ENCODE measurements at places on chromosomes 6 and 20.

DNA sequence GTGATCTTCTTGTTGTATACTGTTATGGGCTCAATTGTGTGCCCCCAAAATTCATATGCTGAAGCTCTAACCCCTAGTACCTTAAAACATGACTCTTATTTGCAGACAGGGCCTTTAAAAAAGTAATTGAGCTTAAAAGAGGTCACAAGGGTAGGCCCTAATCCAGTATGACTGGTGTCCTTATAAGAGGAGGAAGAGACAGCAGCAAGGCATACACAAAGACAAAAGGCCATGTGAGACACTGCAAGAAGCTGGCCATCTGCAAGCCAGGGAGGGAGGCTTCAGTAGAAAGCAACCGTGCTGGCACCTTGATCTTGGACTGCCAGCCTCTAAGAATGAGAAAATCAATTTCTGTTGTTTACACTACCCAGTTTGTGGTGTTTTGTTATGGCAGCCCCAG, 8.4 kb downstream of the CAGE1 start:
- DNase-seq = no peak

- DNase-seq = no peak
These were observed 260.5 kb upstream of the EPHA7 start for GRCh38 chr6:93679836-93680235.

DNA sequence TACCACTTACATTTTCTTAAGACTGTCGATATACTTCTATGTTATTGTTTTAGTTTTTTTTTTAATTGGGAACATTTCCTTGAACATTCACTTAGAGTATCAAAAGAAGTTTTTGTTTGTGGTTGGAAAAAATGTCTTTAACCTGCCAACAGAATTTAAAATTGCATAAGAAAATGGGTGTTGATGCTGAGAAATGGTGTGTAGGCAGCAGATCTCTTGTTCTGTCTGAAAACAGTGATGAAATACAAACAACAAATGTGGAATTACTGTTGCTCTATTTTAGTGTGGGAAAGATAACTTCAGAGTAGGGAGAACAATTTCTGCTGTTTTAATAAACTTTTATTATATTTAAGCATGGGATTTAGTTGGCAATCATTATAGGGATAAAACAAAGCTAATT, 293.5 kb downstream of the CDKAL1 start:
- DNase-seq = peak; percentile 67

GRCh38 chr6:129105035-129105434, 222.1 kb downstream of the LAMA2 start:
- peak; percentile 57 for DNase-seq

GRCh38 chr6:57209030-57209429, 13.1 kb downstream of the RAB23 start:
- no peak for DNase-seq

DNA sequence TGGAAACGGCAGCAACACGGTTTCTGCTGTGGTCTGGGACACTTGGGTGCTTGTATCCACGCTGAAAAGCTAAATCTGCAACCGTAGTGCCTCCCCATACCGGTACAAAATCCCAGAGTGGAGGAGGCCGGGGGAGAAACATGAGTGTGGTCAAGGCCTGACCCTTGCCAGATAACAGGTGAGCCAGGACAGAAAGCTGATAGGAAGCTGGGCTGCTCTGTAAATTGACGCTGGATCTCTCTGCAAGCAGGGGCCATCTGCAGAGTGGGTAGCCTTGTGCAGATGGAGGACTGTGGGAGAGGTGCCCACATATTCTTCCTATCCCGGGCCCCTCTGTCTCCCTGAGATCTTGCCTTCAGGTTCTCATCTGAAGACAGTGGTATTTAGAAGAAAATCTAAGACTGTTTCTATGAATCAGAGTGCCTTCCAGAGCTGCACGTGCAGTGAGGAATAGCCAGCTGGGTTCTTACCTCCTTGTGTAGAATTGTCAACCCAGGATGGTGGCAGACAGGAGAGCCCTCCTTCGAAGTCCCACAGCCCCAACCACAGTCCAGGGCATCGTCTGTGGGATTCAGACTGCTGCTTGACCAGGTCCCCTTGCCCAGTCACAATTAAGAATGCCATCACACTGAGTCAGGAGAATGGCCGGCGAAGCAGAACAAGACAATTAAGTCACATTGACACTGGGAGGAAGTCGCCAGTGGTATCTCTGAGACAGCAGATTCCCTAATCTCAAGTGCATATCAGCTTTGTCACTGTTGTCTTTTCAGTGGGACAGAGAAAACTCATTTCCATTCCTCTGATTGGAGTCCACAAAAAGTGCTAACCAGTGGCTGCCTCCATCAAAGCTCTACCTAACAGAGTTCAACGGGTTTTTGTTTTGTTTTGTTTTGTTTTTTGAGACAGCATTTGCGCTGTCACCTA, 100.0 kb upstream of the RIPOR2 start:
- peak; percentile 82 for DNase-seq

DNA sequence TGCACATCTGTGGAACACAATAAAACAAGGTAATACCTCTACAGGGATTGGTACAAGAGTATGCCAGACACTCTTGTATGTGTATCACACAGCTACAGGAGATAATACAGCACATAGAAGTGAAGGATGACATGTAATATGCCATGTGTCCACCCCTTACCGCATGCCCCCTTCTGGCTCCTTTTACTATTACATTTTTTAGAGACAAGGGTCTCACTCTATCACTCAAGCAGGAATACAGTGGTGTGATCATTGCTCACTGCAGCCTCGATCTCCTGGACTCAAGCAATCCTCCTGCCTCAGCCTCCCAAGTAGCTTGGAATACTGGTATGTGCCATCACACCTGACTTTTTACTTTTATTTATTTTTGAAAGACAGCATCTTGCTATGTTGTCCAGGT, 4.2 kb upstream of the NCR3 start:
- peak; percentile 55 for DNase-seq

- DNase-seq = no peak
These were observed 35.6 kb upstream of the TGM3 start for GRCh38 chr20:2260250-2260649.

GRCh38 chr20:22572023-22572422, 12.3 kb downstream of the FOXA2 start:
- no peak for DNase-seq
